ENCODE measurements at places on chromosomes 6 and 20.
A peak's percentile ranks its signal among the peaks of the same experiment; 100 is the strongest.

GRCh38 chr6:35026434-35027222, 114.5 kb downstream of the TCP11 start:
- no peak for DNase-seq

GRCh38 chr6:111727041-111727440, 121.4 kb upstream of the TRAF3IP2 start:
- peak; percentile 47 for DNase-seq

DNA sequence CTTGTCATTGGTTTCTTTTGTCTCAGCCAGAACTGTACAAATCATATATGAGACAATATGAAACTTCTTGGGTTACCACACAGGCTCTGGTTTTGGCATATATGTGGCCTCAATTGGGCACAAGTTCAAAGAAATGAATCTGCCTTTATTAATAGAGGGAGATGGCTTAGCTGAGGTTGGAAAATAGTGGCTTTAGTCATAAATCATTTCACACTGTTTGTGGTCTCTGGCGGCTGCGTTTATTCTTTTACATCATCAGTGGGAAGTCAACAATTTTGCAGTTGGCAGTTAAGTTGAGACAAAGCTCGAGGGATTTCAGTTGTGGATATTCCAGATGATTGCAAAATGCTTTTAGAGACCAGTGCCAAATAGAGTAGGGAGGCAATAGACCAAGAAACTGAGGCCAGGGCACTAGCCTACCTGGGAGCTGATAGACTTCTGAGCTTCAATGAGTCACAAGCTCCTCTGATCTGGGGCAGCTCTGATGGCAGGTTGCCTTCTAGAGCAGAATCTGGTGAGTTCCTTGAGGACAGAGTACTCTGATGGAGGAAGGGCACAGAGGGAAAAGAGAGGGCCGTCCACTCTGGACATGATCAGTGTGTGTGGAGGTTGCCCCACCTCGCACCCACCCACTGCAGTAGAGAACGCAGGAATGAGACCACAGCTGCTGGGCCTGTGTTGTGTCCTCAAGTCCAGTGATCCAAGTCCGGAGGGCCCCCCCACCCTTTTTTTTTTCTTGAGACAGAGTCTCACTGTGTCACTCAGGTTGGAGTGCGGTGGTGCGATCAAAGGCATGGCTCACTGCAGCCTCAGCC, 73.5 kb downstream of the ARMC2 start:
- peak; percentile 85 for DNase-seq

DNA sequence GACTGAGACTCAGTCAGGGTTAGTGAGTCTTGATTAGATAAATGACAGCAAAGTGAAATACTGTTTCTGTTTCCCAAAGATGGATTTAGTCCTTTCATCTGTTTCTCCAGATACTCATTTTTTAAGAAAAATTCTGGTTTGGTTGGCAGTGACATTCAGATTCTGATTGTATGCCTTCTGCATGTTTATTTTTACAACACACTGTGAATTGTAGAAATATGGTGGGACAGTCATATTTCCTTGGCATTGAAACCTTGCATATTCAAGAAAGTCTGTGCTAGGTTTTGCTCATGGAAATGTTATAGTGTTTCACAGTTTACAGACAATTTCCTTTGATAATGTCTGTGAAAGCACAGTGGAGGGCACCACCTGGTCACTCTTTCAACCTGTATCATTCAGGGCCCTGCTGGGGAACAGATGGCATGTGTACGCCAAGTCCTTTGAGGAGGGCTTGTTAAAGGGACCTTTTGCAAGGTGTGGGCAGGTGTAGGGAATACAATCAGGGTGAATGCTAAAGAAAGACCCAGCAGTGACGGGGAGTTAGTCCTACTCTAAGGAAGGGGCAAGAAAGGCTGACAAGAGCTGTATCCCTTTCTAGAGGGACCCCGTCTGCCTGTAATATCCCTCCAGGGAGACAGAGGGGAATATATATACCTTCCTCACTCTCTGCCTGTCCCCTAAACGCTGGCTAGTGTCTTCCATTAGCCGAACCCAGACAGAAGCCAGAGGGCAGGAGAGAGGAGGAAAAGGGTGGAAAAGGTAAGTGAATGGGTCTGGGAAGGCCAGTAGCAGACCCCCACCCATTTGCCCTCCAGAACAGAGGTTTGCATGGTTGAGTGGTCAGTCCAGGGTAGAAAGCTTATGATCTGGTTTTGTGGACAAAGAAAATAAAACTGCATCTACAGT, 10.2 kb downstream of the PLCB4 start:
- no peak for DNase-seq

DNA sequence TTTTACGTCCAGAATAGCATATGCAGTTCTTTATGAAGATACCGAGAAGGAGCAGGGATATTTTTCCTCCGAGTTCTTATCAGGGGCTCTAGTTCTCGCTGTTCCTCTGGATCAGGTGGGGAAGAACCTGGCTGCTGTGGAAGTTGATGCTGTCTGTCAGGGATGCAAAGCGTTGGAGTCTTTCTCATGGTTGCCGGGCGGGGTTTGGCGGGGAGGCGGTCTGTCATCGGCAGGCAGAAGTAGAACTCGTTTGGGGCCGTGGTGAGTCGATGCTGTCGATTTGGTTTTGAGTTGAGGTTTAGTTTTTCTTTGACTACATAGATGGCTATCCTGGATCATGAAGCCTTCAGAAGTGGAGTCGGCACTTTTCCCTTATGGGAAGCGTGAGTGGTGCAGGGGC, 691.2 kb downstream of the QKI start:
- no peak for DNase-seq

DNA sequence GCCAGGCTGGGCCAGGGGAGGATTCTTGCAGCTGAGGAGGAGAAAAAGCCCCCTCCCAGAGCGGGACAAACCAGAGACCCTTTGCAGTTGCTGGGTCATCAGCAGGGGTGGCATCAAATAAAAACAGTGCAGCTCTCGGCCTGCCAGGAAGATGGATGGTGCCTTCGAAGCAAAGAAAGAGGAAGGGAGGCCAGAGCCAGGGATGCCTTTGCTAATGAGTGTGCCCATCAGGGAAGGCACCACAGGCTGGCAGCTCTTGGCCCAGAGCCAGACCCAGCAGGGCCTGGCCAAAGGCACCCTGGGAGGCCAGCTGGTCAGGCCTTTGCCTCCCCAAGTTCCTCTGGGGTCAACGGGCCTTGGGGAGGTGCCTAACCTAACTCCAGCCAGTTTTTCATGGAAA, 26.3 kb upstream of the ZNF318 start:
- DNase-seq: no peak

GRCh38 chr20:19015351-19016139, 196.9 kb upstream of the SLC24A3 start:
- no peak for DNase-seq

DNA sequence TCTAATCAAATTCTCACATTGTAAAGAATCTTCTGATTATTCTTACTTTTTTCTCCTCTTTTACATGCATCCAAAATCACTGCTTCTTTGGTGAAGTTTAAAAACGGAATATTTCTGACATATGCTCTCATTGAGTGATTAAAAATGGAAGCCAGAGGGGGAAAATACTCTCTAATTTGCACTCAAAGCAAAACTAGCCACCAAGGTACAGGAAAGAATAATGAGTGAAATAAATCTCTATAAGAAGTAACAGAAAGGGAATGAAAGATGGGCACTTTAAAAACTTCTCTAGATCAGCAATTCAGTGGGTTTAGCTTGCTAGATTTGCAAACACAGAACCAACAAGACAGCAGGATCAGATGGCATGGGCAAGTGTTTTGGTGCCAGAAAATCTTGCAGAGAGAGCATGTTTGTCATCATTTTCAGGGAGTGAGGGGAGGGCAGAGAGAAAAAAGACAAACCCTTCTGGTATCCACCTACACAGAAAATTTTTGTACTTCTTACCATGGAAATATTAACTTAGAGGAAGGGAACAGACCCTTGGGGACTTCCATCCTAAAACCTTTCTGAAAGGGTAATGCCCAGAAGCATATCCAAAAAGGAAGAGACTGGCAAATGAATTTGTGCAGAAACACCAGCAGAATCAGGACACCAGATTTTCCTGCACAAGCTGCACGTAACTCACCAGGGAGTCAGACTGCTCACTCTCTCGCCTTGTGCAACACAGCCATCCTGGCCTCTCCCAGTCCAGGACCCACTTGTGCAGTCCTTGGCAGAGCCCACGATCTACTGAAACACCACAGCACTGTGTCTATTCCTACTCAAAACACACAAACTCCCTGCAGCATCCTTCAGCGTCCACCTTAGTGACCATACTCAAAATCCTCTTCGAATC, 270.2 kb upstream of the PRDM1 start:
- DNase-seq: no peak

DNA sequence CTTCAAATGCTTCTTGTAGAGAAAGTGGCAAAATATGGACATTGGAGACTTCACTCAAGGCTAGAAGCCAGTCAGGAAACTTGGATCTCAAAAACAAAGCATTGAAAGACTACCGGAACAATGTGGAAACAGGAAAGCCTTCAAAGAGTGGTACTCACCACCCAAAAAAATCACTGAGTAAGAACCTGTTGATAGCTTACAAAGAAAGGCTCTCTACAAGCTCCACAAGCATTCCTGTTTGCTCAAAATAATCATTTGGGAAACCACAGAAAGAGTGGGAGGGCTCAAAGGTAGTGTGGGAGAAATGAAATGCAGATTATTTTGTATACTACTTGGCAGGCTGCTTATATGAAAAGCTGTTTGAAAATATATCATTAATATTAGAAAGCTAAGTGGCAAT, 9.5 kb upstream of the DST start:
- peak; percentile 21 for DNase-seq

DNA sequence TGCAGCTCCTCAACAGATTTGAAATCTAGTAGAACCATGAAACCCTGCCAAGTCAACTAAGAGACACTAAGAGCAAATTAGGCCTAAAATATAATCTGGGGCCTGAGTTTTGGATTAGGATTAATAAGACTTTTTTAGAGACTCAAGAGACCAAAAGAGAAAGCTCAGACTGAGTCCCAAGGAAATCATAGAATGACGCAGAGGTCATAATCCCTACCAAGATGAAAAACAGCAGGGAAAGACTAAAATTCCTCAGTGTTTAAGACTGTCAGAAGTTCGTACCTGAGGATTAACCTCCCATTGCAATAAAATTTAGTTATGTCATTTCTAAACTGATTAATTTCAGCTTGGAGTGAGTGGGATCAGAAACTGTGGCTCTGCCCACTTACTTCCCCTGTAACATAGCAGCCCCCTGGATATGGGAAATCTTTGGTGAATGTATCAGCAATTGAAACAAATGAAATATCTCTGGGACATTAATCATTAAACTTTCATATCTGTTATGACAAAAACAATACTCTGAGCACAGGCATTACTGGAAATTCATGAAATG, 200.3 kb downstream of the EDN1 start:
- peak; percentile 53 for DNase-seq

- peak; percentile 12 for DNase-seq
Measured at GRCh38 chr6:7821426-7821825, 89.2 kb downstream of the TXNDC5 start.

GRCh38 chr6:23841116-23841515, 284.9 kb upstream of the NRSN1 start:
- no peak for DNase-seq

- DNase-seq: no peak
Measured at GRCh38 chr20:9122571-9122970, 53.7 kb downstream of the PLCB4 start.

DNA sequence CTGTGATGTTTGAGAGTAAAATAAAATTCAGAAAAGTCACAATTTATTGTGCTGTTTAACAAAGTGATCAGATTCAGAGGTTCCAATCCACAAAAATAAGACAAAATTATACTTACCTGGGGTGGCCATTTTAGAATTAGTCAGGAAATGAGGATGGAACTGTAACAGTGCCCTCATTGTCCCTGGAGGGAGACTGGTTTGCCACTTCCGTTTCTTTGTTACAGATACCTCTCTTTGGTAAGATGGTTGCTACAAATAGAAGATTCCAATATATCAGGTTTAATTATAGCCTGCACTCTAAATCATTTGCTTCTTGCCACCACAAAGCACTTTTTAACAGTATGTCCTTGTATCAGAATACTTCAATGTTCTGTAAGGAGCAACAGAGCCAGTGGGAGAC, 95.6 kb downstream of the CTNNBL1 start:
- DNase-seq: no peak

DNA sequence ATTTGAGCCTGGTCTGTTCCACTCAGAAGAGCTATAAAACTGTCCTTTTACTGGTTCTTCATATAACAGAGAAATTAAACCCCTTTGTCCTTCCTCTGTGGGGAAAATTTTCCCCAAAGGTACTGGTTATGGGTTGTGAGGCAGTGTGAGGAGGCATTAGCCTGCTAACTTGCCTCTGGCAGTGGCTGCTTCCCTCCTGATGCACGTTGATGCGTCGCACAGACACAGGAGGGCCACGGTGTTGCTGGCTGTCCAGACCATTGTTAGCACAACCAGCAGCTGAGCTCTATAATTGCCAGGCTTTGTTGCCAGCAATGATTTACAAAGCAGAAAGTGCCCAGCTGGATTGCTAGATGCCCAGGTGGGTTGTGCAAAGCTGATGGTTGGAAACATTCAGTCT, 10.1 kb downstream of the AAR2 start:
- no peak for DNase-seq

DNA sequence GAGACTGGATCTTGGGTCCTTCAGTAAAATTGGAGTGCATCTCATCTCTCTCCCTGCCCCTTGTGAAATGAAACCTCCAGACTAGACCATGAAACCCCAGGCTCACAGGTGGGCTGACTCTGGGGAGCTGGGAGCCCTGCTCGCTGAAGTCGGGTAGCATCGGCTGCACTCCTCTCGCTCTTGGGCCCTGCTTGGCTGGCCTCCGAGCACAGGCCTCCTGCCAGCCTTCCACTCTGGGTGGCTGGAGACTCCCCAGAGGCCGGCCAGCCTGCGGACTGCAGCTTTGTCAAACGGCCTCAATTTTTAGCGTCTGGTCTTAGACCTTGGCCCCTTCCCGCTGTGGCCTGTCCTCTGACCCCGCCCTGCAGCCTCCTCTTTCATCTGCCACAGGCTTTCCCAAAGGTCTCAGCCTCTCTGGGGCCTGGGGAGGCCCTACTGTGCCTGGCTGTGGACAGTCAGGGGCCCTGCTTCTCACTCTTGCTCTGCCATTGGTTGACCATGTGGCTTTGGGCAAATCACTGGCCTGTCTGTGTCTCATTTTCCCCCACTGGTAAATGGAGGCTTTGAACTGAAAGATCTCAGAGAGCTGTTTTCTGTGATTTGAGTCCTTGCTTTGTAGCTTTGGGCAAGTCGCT, 45.1 kb downstream of the SRC start:
- no peak for DNase-seq

GRCh38 chr6:156970595-156971112, 193.5 kb downstream of the ARID1B start:
- DNase-seq: no peak

DNA sequence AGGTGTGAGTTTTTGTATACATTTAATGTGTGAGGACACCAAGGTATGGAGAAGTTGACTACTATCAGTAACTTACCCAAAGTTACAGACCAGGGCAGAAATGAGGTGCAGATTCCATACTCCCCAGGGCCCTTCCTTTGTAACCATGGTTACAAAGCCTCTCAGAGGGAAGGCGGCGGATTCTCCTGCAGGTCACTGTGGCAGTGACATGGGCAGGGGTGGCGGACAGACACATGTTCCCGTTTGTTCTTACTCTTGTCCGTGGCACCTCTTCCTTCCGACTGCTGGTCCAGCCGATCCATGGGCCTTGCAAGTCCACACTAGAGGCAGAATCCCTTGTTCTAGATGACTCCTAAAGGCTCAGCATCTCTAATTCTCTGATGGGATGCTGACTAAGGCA, 43.0 kb downstream of the PDYN start:
- no peak for DNase-seq

- no peak for DNase-seq
Measured at GRCh38 chr20:58714923-58715351, 22.3 kb downstream of the NPEPL1 start.
